ENCODE measurements at places on chromosomes 12 and 14.

GRCh38 chr12:14238221-14238792 lies 127.2 kb upstream of the ATF7IP start:
- no peak overlapping the region for H3K27ac ChIP-seq
- DNase-seq: no peak
- H3K36me3 ChIP-seq: peaks cover 2% of the 10 kb centered on the region
- H3K4me1 ChIP-seq: peaks cover 21% of the 10 kb centered on the region

GRCh38 chr12:130127532-130127911 lies 34.7 kb upstream of the FZD10 start:
- no peak overlapping the region for H3K4me3 ChIP-seq
- no peak overlapping the region for H3K27ac ChIP-seq
- no peaks in the 10 kb centered on the region for H3K4me1 ChIP-seq
- no peaks in the 10 kb centered on the region for H3K27me3 ChIP-seq

DNA sequence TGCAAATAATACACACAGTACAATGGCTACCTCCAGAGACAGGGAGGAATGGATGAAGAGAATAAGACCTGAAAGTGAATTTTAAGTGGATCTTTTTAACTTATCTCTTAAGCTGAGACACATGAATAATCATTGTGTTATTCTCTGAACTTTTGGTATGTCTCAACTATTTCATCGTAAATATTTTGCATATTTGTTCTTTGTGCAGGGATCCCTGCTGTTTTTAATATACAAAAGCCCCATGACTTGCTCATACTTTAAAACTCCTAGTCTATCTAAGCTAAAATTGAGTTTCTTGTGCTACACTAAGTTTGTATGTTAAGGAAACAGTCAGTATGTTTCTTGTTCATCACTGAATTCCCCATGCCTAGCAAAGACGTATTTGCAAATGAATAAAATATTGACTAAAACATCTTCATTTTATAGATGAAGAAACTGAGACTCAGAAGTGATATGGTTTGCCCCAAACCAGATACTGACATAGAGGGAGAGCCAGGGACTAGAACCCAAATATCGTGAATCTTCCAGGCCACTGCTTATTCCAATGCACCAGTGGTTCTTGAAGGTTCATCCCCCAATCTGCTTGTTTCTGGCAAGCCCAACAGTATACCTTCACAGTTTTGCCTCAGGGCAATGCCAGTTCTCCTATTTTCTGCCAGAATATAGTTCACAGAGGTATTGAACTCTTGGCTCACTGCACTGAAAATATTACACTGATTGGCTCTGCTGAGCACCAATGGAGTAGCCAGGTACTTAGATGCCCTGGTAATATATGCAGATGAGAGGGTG lies 356.9 kb downstream of the MED13L start:
- DNase-seq: no peak
- H3K36me3 ChIP-seq: peaks cover 4% of the 10 kb centered on the region
- H3K27ac ChIP-seq: no peak overlapping the region
- H3K4me1 ChIP-seq: no peaks in the 10 kb centered on the region
- peaks cover 64% of the 10 kb centered on the region for H3K27me3 ChIP-seq

DNA sequence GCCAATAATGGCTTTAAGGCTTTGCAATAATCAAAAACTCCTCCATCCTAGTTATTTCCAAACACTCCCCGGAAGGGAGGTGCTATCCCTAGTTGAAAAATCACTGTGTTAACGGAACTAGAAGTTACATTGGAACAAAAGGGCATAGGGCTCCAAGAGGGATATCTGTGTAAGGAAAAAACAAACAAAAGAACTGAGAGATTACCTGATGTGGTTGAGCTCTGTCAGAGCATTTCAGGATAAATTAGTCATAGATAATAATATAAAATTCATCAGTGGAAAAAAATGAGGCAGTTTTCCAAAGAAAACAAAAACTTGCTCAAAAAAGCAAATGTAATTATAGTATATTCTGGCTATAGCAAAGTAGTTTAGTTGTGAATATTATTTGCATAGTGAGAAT lies 27.4 kb upstream of the PAPLN start:
- no peaks in the 10 kb centered on the region for H3K27me3 ChIP-seq
- no peak overlapping the region for H3K27ac ChIP-seq
- peaks cover 37% of the 10 kb centered on the region for H3K36me3 ChIP-seq
- no peaks in the 10 kb centered on the region for H3K4me1 ChIP-seq

DNA sequence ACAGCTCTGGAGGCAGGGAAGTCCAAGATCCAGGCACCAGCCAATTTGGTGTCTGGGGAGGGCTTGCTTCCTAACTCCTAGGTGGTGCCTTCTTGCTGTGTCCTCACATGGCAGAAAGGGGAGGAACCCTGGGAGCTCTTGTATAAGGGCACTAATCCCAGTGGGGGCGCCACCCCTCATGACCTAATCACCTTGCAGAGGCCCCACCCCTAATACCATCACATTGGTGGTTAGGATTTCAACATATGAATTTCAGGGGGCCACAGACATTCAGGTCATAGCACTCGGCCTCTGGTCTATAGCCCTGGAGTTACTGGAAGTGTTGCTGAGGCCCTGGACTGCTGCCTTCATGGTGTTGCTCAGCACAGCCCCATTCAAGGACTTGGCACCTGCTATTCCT lies 14.6 kb downstream of the PSMD9 start:
- H3K4me1 ChIP-seq: no peaks in the 10 kb centered on the region
- H3K4me3 ChIP-seq: no peak overlapping the region
- DNase-seq: no peak
- H3K36me3 ChIP-seq: peaks cover 68% of the 10 kb centered on the region
- H3K27ac ChIP-seq: peak overlapping the region; percentile 85
- no peaks in the 10 kb centered on the region for H3K27me3 ChIP-seq

- H3K4me1 ChIP-seq: no peaks in the 10 kb centered on the region
- peaks cover 16% of the 10 kb centered on the region for H3K27me3 ChIP-seq
- DNase-seq: no peak
- H3K4me3 ChIP-seq: no peak overlapping the region
Observed at GRCh38 chr12:62882696-62883095, 52.3 kb downstream of the PPM1H start.

DNA sequence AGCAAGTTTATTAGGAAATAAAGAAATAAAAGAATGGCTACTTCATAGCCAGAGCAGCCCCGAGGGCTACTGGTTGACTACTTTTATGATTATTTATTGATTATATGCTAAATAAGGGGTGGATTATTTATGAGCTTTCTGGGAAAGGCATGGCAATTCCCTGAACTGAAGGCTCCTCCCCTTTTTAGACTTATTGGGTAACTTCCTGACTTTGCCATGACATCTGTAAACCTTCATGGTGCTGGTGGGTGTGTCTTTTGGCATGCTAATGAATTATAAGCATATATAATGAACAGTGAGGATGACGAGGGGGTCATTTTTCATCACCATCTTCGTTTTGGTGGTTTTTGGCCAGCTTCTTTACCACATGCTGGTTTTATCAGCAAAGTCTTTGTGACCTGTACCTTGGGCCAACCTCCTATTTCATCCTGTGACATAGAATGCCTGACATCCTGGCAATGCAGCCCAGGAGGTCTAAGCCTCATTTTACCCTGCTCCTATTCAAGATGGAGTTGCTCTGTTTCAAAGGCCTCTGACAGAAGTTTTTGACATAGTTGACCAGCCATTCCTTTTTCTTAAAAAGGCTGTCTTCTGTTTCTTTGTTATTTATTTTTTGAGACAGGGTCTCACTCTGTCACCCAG lies 11.1 kb upstream of the PTGES3 start:
- no peaks in the 10 kb centered on the region for H3K4me1 ChIP-seq
- no peak overlapping the region for H3K27ac ChIP-seq
- no peaks in the 10 kb centered on the region for H3K27me3 ChIP-seq
- DNase-seq: no peak

DNA sequence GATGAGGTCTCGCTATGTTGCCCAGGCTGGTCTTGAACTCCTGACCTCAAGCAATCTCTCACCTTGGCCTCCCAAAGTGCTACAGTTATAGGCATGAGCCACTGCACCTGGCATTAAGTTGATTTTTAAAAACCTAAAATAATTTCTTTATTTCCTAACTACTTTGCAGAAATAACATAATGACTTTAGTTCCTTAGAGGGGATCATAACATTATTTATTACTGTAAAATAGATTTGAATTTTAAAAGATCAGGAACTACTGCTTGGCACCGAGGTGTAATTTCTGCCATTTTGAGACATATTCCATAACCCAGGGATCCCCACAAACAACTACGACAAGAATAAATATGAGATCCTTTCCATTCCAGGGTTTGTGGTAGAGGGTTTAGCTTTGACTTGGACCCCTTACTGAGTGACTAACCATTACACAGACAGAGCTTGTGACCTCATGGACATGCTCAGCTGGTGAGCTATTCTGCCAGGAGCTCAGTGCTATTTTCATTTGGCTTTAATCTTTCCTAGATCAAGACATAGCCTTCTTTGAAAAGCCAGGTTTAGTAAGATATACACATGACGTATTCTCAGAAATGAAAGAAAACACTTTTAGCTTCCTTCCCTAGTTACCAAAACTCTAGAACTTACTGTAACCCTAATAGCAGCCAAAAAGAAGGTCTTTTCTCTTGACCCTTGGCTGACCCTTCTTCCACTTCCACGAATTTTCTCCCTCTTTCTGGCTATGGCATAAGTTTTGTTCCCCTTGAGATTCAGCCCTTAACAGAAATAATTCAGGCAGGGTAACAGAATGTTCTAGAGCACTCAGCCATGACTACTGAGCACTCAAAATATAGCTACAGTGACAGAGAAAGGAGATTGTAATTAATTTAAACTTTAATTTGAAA lies 75.1 kb upstream of the NUDT4 start:
- DNase-seq: no peak
- no peaks in the 10 kb centered on the region for H3K36me3 ChIP-seq
- no peak overlapping the region for H3K4me3 ChIP-seq
- H3K27me3 ChIP-seq: peaks cover 19% of the 10 kb centered on the region

GRCh38 chr12:3869865-3870264 lies 3.3 kb downstream of the PARP11 start:
- peak overlapping the region; percentile 98 for H3K27ac ChIP-seq
- peaks cover 8% of the 10 kb centered on the region for H3K36me3 ChIP-seq
- peaks cover 50% of the 10 kb centered on the region for H3K4me1 ChIP-seq
- no peak for DNase-seq
- H3K4me3 ChIP-seq: peak overlapping the region; percentile 97

GRCh38 chr12:120640861-120641833 lies 721 bp downstream of the CABP1 start:
- H3K36me3 ChIP-seq: no peaks in the 10 kb centered on the region
- H3K27me3 ChIP-seq: peaks cover 50% of the 10 kb centered on the region
- H3K4me3 ChIP-seq: peak overlapping the region; percentile 78
- DNase-seq: no peak

DNA sequence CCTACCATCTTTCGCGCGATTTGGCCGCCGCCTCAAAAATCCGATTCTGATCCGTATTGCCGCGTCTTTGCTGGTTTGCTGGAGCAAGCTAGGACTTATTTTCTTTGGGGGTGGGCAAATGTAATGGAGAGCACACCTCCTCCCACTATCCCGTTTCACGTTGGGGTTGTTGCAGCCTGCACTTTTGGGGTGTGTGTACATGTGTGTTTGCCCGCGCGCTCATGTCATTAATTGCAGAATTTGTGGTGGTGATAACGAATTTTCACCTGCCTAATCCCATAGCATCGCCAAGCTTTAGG lies 657 bp downstream of the METAP2 start:
- peaks cover 54% of the 10 kb centered on the region for H3K4me1 ChIP-seq
- no peak for DNase-seq
- H3K36me3 ChIP-seq: peaks cover 32% of the 10 kb centered on the region
- H3K27me3 ChIP-seq: no peaks in the 10 kb centered on the region
- peak overlapping the region; percentile 95 for H3K4me3 ChIP-seq
- peak overlapping the region; percentile 99 for H3K27ac ChIP-seq

GRCh38 chr12:77421152-77421551 lies 355.8 kb upstream of the E2F7 start:
- H3K4me3 ChIP-seq: no peak overlapping the region
- no peak overlapping the region for H3K27ac ChIP-seq
- H3K36me3 ChIP-seq: no peaks in the 10 kb centered on the region
- no peaks in the 10 kb centered on the region for H3K27me3 ChIP-seq

DNA sequence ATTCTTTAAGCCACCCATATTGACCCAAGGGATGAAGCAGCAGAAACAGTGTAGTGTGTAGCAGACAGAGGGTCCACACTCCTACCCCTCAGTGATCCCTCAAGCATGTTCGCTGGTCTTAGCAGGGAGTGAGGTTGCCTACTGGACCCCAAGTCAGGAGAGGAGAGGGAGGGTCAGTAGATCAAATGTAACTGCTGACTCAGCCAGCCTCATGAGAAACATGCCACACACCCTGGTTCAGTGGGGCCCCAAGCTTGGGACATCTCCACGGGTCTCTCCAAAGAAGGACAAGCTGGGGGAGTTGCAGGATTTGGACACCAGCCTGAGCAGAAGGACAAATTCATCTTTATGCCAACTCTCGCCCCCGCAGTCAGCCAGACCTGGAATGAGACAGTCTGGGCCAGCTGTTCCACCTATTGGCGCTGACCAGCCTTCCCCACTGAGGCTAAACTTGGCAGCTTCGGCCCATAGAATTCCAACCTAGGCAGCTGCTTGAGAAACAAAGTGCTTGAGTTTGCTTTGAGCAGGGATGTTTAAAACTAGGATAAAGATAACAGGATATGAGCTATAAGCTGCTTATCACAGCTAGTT lies 66.0 kb upstream of the ACTN1 start:
- no peaks in the 10 kb centered on the region for H3K27me3 ChIP-seq
- H3K36me3 ChIP-seq: no peaks in the 10 kb centered on the region
- H3K4me1 ChIP-seq: peaks cover 9% of the 10 kb centered on the region

DNA sequence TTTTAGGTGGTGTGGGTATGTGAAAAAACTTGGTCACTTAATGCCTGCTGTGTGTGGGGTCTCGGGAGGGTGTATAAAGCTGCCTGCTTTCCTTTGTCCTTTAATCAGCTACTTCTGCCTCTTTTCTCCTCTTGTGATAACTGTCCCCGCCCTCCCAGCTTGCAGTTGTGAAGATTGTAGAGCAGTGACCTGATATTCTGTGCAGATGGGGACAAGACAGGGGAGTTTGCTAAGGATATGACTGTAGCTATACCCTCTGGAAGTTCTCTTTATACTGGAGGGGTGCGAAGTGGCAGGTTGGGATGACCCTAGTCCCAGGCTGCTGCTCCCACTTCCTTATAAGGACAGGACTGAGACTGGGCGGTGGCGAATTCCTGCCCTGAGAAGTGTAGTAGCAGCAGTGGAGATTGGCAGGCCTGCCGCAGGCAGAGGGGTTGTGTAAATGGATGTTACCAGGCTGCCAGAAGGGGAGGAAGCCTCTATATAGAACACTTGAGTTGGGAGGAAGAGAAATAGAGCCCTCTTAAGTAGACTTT lies 835 bp downstream of the MYL6 start:
- H3K27ac ChIP-seq: peak overlapping the region; percentile 94
- no peak for DNase-seq
- peaks cover 54% of the 10 kb centered on the region for H3K4me1 ChIP-seq
- peaks cover 43% of the 10 kb centered on the region for H3K36me3 ChIP-seq
- no peaks in the 10 kb centered on the region for H3K27me3 ChIP-seq
- peak overlapping the region; percentile 94 for H3K4me3 ChIP-seq

DNA sequence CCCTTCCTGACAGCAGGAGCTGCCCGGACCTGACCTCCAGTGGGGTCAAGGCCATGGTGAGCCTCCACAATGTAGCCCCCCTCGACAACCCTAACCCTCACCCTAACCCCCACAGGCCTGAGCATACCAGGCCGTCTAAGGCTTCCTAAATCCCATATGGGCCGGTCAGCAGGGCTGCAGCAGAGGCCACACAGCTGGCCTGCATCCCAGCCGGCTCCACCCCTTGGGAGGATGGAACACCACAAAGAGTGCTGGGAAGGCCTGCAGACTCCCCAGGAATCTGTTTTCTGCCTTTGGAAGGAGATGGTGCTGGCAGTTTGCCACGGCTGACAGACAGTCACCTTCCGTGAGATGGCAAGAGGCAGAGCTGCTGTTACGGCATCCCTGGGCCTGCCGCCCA lies 2.8 kb downstream of the TMEM179 start:
- no peak overlapping the region for H3K4me3 ChIP-seq
- H3K27me3 ChIP-seq: peaks cover 74% of the 10 kb centered on the region
- H3K4me1 ChIP-seq: peaks cover 5% of the 10 kb centered on the region
